Esophagus mucosa (tissue), 1 donor: ENCODE measurements at places on chromosomes 6 and 20. TPM values are rescaled to one million over a fixed set of nuclear protein-coding genes. Genes with fewer than 3 reads are reported as not detected.

DNA sequence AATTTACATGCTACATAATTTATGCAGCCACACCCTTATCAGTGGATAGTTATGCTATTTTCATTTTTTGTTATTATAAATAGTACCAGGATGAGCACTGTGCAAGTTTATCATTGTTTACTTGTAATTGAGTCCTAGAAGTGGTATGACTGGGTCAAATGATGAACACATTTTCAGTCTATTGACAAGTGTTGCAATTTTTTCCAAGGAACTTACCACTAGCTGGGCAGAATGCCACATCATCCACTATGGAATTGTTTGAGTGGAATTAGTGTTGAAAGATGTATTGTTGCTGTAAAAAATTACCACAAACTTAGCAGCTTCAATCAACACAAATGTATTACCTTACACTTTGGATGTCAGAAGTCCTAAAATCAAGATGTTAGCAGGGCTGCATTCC lies 38.1 kb upstream of the OPN5 start:
- ATAC-seq: no peak

DNA sequence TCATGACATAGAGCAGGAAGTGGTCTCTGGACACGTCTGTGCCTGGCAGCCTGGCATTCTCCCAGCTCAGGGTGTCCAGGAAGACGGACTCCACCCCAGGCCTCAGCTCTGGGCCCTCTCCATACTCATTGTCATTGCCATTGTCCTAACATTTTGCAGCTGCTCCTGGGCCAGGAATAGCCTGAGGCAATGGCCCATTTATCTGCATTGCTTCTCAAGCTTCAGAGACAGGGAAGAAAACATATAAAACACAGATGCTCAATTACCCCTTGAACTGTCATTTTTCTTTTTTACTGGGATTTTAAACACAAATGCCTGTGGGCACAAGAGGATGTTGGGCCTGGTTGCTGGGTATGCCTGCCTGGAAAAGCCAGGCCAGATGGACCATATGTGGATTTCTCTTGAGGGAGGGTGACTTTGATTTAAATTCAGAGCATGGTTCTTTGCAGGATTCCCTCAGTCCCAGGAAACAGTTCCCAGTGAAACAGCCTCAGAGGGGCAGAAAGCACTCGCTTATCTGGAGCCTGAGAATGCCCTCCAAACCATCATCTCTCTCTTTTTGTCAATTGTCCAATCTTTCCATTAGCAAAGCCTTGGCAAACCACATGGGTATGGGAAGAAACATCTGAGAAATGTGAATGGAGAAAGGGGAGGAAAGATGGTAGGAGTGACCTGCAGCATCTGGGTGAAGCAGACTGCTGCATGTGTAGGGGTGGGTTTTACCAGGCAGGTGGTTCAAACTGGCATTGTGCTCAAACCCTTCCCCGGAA lies 17.9 kb downstream of the LAMP5 start:
- ATAC-seq: no peak

DNA sequence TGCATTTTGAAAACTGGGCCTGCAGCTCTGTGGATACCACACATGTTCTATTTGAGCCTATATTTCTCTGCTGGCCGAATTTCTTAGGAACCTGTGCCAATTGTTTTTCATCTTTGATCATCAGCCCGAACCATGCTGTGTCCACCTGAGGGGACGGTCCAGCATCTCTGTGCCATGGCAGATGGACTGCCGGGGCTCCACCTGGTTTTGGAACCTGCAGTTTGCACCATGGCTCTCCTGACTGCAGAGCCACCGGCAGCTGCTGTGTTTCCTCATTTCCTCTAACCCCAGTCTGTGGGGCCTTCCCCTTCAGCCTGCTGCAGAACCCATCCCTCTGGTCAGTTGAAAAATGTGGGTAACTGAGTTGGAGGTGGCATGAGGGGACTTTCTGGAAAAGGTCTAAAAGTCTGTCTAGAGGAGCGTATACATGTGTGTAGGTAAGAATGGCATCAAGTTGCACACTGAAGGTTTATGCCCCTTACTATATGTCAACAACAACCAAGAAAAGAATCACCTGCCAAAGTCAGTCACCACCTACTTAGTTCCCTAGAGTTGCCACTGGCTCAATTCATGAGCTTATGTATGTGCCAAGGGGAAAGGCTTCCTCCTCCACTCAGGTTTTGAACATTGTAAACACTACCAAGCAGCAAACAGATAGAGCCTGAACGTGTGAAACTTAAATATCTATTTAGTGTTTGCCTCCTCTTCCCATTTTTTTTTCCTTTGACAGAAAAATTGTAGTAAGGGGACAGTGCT lies 548.2 kb downstream of the PRKN start:
- ATAC-seq: no peak

DNA sequence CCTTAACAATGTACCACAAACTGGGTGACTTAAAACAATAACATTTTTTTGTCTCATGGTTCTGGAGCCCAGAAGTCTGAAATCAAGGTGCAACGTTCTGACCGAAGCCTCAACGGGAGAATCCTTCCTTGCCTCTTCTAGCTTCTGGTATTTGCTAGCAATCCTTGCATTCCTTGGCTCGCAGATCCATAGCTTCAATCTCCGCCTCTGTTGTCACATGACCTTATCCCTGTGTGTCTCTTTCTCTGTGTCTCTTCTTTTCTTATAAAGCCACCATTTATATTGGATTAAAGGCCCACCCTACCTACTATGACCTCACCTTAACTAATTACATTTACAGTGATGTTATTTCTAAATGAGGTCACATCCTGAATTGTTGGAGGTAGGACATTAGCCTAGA lies 37.2 kb upstream of the DOK5 start:
- ATAC-seq: no peak

GRCh38 chr20:3166338-3166912 lies 6.8 kb upstream of the FASTKD5 start:
- ATAC-seq: no peak

DNA sequence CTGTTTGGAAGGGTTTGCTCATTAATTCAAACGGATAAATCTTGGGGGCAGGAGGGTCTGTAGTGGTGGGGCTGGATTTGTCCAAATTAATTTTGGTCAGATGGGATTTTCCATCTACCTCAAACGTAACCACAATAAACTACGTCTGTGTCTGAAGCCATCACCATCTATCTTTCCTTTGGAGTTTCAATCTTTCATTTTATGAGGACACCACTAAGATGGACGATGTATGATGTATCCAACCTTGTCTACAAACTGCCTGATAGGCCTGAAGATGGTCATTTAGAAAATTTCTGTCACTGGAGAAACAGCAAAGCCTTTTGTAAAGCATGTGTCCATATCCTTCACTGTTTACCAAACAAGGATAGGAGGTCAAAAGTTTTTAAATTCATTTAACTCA lies 138.6 kb upstream of the MARCKS start:
- ATAC-seq: no peak

DNA sequence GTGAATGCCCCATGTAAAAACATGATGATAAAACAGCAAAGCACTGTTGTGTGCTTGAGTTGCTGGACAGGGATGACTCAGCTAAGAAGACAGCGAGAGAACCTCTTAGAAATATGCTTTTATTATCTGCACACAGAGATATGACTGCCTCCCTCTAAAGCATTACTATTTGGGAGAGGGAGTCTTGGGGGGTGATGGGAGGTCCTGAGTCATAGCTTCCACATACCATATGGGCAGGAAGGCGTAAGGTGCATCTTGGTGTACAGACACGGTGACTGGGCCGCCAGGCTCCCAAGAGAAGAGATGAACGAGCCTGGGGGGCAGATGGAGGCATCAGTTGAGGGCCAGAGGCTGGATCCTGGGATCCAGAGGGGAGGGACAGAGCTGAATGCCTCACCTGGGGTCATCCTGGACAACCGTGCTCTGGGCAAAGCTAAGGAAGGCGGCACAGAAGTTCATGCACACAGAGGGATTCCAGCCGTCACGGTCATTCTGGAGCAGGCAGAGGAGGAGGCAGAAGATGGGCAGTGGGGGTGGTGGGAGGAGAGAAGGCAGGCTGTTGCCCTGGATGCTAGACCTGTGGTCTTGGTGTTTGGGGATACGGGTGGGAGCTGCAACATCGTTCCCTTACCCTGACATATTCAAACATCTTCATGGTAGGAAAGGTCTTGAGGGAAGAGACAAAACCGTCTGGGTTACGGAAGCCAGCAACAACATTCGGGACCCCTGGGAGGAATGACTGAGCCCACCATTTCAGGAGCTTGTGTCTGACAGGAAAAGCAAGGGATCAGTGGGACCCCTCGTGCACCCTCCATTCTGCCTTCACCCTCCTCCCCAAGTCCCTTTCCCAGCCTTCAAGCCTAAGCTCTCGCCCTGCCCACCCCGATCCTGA lies 2.0 kb downstream of the DXO start:
- no peak for ATAC-seq

- ATAC-seq: no peak
Observed at GRCh38 chr6:166201878-166202277, 34.2 kb upstream of the TBXT start.

GRCh38 chr6:108510461-108511319 lies 50.0 kb upstream of the FOXO3 start:
- no peak for ATAC-seq

- ATAC-seq: no peak
Observed at GRCh38 chr6:49522710-49523593, 23.2 kb downstream of the GLYATL3 start.

DNA sequence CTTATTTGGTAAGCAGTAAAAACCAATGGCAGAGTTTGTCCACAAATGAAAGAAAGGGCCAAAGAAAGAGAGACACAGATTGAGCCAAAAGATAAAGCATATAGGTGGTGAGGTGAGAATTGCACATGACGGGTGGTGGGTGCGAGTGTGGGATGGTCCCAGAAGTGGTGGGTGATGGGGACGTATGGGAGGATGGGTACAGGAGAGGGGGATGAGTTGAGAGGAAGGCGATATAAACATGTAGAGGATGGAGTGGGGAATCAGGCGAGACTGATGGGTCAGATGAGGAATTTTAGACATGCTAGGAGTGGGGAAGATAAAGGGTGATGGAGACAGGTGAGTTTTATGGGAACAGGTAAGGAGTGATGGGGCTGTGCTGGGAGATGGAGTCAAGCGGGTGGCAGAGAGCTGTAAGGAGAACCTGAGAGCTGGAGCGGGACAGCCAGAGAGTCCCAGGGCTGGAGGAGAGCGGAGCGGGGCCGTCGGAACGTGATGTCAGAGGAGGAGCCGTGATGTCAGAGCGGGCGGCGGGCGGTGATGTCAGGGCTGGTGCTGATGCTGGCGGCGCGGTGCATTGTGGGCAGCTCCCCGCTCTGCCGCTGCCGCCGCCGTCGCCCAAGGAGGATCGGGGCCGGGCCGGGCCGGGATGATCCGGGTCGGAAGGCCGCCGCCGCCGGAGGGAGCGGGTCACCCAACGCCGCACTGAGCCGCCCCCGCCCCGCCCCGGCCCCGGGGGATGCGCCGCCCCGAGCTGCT lies at the start of gene TTBK1:
Gene TTBK1, plus strand, starts transcription at position 574 of the 756 bp plus-strand sequence. CDS start 3,180 bp downstream, outside the sequence.
- ATAC-seq: no peak

GRCh38 chr6:26155061-26155930 lies 68.1 kb downstream of the HFE start:
- ATAC-seq: no peak

GRCh38 chr20:1094751-1095150 lies 23.7 kb upstream of the PSMF1 start:
- ATAC-seq: no peak

DNA sequence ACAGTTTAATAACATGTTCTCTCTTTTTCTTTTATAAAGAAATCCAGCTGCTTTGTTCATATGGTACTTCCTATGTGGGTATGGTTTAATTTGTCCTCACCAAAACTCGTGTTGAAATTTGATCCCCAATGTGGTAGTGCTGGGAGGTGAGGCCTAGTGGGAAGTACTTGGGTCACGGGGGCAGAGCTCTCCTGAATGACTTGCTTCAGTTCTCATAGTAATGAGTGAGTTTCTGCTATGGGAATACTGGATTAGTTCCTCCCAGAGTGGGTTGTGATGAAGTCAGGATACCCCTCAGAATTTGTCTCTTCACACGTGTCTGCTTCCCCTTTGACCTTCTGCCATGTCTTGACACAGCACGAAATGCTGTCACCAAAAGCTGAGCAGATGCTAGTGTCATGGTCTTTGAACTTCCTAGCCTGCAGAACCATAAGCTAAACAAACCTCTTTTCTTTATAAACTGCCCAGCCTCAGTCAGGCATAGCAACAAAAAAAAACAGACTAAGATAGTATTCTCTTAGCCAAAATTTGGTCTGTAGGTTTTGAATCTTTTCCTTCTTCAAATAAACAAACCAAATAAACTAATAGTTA lies 87.8 kb upstream of the HS3ST5 start:
- ATAC-seq: no peak

DNA sequence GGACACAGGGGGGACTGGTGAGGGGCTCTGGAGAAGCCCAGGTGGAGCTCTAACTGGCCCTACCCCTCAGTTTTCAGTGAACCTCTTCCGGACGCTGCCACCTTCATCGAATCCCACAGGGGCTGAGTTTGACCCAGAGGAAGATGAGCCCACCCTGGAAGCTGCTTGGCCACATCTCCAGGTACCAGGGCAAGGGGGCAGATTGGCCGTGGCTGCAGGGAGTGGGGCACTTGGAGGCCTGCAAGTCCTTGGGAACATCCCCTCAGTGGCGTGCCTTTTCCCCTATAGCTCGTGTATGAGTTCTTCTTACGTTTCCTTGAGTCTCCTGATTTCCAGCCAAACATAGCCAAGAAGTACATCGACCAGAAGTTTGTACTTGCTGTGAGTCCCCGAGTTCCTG lies 6.6 kb downstream of the MEA1 start:
- ATAC-seq: no peak

- ATAC-seq: no peak
Observed at GRCh38 chr20:37773291-37773826, 79.5 kb downstream of the CTNNBL1 start.

- no peak for ATAC-seq
Observed at GRCh38 chr6:168499045-168499650, 58.2 kb downstream of the SMOC2 start.

DNA sequence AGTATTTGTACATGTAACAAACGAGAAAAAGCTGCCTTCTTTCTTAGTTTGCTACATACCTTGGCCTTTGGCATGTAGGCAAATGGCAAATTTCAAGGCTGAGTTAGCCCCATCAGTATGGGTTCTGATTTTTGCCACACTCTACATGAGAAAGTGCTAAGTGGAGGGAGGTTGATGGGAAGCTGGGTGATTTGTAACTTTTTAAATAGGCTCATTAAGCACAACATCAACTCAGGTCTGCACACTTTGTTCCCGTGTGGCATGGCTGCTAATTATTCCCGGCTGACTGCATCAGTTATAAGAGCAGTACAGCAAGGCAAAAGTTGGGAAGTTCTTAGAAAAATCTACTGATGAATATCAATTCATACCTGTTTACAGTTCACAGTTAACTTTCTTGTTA lies 172.8 kb upstream of the MAP3K7 start:
- no peak for ATAC-seq

POPDC3 gene
- total RNA-seq: not detected

MUC22 gene
- total RNA-seq: 0.88 TPM

FAM209B gene
- total RNA-seq: 0.44 TPM

LHFPL5 gene
- not detected for total RNA-seq

CRISP2 gene
- total RNA-seq: not detected

PHIP gene
- total RNA-seq: 12.4 TPM

HRH3 gene
- not detected for total RNA-seq

XKR7 gene
- total RNA-seq: not detected

ISM1 gene
- total RNA-seq: 1.7 TPM

TAGAP gene
- total RNA-seq: 0.92 TPM

KCNQ2 gene
- total RNA-seq: not detected

TRIM15 gene
- total RNA-seq: not detected
